ENCODE measurements at places on chromosomes 6 and 20.
A peak's percentile ranks its signal among the peaks of the same experiment; 100 is the strongest.

DNA sequence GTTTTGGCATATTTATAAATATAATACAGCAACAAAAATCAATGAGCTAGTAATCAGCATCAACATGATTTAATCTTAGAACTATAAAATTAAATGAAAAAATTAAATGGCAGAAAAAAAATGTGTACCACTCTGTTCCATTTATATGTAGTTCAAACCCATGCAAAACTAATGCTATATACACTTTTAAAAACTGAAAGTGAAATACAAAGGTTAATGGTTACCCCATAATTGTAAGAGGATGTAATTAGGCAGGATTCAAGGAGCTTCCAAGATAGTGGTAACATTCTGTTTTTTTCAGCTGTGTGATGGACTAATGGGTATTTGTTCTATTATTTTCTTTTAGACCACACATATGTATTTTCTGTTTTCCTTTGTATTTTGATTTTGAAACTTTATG is 492.1 kb downstream of the UTRN start:
- no peak for DNase-seq

DNA sequence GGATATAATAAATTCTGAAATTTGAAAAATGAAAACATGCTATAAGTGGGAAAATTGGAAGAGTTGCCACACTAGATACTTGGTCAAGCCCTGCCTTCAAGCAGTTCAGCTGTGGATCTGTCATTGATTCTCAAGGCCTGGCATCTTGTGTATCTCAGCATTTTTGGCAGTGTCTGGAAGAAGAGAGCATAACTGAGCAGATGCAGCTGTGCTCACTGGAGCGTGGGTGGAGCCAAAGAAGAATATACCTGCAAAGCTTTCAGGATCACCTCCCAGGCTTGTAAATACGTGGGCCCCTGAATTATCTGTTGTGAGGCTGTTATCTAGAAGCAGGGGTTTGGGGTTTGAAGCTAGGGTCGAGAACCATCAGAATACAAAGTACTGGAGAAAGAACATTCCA is 31.3 kb upstream of the CHD6 start:
- no peak for DNase-seq

GRCh38 chr20:50645253-50646068 is 45.9 kb downstream of the RIPOR3 start:
- peak; percentile 100 for DNase-seq

GRCh38 chr6:29702519-29703103 is 20.6 kb upstream of the HLA-F start:
- DNase-seq, result peak; percentile 47

DNA sequence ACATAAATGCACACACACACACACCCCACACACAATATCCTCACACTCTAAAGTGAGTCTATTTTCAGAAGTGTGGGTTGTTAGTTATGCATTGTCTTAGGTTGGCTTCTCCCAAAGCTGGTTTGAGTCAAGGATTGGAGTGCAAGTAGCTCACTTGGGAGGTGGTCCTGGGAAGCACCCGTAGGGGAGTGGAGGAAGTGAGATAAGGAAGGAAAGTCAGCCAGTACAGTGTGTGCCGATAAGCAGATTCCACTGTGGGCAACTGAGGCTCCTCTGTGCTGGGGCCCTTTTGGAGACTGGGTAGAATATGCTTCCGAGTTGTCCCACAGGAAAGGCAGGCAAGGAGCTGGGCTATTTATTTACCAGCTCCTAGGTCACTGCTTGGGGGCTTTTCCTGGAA is 67.2 kb downstream of the PLCB4 start:
- no peak for DNase-seq

DNA sequence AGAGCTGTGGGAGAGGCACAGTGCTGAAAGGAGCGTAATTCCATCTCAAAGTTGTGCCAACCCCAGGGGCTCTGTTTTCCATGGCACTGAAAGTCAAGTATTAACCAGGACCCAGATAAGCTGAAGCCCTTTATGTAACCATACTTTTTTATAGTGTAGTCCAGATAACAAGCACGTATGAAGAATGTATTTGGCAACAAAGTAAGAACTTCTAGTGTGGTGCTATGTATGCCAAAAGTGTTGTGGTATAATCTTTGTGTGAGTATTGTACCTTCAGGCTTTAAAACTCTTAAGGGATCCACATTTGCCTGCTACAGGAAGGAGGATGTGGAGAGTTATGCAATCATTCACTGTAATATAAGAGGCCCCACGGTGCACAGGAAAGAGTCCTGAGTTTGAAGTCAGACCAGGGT is 129.4 kb downstream of the IBTK start:
- no peak for DNase-seq

DNA sequence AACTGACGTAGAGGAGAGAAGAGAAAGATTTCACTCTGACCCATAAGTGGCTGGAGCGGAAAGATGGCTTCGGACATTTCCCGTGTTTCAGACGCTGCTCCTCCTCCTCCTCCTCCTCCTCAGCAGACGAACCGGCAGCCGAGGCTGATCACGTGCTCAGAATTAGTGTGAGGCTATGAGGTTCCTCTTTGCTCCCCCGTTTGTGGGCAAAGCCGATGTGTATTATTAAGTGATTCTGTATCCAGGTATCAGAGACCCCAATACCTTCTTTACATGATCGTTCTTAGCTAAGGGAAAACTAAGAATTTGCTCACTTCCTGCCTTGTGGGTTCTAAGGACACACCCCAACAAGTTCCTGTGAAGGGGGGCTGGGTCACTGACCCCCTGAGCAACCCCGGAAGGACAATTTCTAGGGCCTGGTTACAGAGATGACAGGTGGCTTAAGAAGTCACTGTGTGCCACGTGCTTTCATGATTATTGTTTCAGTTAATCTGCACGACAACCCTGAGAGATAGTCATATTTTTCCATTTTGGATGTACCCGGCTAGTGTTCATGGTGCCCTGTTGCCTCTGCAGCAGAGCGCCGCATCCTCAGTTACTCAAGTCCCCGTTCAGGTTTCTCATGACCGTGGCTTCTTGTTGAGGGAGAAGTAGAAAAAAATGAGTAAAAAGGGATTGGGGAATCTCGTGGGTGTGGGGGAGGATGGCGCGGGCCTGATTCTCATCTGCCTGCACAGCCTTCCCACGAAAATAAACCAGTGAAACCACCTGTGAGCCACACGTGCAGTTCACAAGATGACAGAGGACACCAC is 671.8 kb downstream of the QKI start:
- DNase-seq, result no peak

DNA sequence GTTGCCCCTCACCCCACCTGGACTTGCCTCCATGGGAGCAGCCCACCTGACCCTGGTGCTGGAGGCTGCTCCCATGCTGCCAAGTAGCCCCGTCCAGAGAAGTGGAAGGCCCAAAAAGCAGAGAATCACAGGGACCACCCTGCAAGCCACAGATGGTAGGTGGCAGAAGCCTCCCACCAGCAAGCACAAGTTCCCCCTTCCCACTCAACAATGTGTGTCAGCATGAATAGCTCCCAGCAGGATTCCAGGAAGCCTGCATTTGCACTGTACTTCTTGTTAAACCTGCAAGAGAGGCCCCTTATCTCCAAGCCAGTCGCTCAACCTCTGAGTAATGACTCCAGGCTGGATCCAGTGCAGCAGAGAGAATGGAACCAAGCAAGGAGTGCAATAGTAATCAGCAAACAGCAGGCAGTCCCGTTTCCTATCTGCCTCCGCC is 180.8 kb upstream of the CST7 start:
- no peak for DNase-seq

DNA sequence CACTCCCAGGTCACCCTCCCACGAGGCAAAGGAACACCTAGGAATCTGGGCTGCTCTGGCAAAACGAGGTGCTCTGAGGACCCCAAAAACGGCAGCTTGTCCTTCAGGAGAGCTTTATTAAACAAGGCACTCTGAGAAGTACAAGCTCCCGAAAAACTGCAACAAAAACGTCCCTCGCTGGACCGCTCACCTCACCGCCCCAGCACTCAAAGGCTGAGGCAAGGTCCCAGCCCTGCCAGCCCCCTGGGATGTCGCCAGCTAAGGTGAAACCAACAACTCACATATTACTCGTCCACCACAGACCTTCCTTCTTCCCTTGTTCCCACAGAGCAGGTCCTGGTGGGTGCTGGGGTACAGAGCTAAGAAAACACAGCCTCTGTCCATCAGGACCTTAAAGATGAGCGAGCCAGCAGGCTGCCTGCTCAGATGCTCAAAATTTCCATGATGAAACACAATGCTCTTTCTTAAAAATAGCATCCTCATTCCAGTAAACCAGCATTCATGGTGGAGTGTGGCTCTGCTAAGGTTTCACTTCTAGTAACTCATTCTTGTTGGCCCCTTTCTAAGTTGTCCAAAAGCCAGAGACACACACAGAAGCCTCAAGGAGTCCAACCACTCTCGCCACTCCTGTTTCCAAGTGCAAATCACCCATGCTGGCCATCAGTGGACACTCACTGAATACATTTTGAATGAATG is 35.9 kb downstream of the ATP9A start:
- no peak for DNase-seq

- DNase-seq, result no peak
Observed at GRCh38 chr6:148055419-148055818, 287.2 kb upstream of the SASH1 start.

DNA sequence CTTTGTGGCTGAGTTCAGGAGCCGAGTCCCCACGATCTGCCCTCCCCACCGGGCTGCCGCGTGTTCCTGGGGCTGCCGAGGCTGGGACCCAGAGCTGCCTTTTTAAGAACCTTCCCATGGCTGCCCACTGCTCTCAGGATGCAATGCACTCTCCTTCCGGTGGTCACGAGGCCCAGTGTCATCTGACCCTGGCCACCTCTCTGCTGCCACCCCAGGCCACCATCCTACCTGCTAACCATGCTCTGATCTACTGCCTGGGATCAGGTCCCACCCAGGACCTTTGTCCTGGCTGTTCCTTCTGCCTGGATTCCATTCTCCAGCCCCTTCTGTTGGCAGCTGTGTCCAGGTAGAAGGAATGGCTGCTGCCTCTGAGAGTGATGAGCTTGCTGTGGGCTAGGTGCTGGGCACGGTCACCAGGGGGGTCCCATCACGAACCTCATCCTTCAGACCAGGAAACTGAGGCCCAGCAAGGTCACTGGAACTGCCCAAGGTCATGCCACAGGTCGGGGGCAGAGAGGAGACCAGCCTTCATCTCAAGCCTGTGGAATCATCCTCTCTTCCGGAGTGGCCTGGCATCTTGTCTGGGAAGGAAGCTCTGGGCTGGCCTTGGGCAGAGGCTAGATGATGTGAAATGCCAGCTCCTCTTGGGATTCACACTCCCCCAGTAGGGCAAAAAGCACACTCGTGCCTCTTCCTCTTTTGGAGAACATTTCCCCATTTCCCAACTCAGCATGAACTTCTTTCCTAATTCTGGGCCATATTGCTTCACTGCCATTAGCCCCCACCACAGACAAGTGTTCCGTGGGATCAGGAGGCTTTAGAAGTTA is 20.5 kb downstream of the PCK1 start:
- DNase-seq, result no peak

GRCh38 chr6:145875496-145876211 is 61.1 kb upstream of the FBXO30 start:
- DNase-seq, result no peak

- DNase-seq, result no peak
Observed at GRCh38 chr6:91141346-91141745, 554.5 kb upstream of the MAP3K7 start.

DNA sequence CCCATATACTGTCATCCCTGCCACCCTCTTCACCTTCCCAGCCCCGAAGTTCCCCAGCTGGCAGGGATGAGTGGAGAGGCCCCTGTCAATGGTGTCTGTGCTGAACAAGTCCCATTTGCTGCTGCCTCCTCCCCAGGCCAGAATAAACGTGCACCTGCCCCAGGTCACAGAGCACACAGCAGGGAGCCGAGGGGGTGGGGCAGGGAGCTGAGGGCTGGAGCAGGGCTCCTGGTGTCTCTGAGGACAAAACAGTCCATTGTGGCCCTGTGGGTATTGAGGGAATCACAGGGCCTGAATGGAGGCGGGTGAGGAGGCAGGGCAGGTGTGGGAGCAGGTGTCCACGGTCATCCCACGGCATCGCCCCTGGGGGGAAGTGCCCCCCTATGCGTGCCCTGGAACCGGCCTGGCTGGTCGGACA is 55.8 kb downstream of the SNAI1 start:
- no peak for DNase-seq

Data from RWPE1 (cell line).